Stimulated activated CD4-positive, alpha-beta T cell treated with anti-CD3 and anti-CD28 coated beads, TNF-alpha, amount 100 ng/mL, for 4 hours (primary cell): ENCODE measurements at places on chromosomes 1 and 21.
A peak's percentile ranks its signal among the peaks of the same experiment; 100 is the strongest.

DNA sequence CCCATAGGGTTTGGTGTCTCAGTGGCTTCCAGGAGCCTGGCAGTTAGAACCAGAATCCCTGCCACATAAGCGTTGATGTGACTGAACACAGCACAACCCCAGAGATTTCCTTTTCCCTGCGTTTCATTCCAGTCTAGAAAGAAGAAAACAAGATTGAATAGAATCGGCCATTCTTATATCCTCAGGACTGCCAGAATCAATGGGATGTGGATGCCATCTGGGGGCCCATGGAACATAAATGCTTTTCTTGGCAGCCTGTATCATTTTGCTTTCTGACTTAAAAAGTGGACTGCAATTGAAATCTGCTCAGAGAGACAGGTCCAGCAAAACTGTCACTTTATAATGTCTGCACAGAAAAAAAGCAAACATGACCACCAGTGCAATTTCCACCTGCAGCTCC is 80.3 kb downstream of the DISC1 start:
- no peak for DNase-seq

- DNase-seq = no peak
Measured at GRCh38 chr1:244665771-244666217, 12.9 kb downstream of the DESI2 start.

GRCh38 chr1:54290506-54291184 is 90.7 kb downstream of the MRPL37 start:
- no peak for DNase-seq

DNA sequence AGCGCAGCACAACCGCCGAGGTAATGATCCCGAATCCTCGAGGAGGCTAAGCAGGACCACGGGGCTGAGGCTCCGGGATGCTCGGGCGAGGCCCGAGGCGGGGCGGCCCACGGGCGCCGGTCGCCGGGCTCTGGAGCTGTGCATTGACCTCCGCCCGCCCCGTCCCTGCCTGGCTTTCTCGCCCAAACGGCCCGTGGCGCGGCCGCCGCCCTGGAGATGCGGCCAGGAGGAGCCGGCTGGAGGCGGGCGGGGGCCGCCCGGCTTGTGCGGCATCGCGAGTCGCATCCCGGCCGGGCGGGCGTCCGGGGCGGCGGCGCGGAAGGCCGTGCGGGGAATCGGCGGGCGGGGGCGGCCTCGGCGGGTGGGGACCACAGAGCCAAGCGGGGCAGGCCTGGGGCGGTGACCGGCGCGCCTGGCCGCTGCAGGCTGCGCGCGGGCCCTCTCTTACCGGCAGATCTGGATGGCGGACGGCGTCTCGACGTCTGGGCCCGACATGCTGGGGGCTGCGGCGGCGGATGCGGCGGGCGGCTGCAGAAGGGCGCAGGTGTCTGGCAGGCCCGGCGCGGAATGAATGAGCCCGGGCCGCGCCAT is 663 bp downstream of the ACOT7 start:
- DNase-seq = no peak

GRCh38 chr1:196543833-196544232 is 64.4 kb downstream of the KCNT2 start:
- DNase-seq = no peak

- DNase-seq = no peak
Measured at GRCh38 chr1:156703741-156704140, 1.6 kb downstream of the CRABP2 start.

GRCh38 chr1:75345538-75346292 is 211.5 kb downstream of the LHX8 start:
- no peak for DNase-seq

- peak; percentile 42 for DNase-seq
Measured at GRCh38 chr1:159076438-159077119, at the start of gene AIM2. TSS of gene AIM2 (minus strand) at chr1:159076766. CDS start at chr1:159073499, 3,267 bp downstream.

DNA sequence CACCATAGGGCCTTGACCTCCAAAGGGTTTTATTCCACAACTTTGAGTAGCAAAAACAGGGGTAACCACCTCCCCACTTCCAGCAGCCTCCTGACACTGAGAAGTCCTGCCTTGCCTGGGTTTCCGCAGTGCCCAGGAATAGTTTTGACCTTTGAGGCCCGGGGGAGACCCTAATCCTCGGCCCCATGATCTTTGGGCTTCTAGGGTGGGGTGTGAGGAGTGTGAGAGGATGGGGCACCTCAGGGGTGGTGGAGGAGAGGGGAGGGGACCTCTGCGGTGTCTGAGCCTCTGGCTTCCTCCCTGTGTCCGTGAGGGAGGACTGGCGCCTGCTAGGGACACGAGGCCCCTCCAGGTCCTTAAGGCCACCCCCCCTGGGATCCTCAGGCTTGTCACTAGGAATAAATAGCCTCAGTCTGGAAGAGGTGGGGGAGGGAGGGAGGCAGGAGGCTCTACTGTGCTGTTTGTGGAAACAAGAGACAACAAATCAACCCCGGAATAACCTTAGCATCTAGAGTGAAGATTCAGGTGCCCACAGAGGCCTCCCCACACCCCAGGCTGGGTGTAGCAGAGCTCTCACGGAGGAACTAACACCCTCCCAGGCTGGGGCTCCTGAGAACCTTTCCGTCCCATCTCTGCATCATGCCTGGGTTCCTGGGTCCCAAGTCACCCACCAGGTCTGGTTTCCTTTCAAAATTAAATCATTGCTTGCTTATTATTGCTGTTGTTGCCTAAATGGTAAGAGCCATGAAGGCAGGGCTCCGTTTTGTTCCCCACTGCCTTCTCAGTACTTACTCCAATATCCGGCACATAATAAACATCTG is 904 bp upstream of the FHL3 start:
- DNase-seq = no peak

DNA sequence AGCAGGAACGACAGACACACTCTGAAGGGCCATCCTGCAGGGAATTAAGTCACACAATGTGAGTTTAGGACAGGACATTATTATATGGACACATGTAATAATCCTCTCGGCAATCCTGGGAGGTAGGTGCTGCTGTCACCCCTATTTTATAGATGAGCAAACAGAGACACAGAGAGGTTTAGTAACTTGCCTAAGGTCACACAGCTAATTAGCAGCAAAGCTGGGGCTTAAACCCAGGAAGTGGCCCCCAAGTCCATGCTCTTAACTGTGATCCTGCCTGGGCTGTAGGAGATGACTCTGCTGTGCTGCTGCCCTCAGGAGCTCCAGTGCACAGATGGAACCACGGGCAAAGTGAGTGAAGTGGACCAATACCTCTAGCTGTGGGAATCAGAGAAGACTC is 660.0 kb downstream of the PTPRU start:
- DNase-seq = no peak

DNA sequence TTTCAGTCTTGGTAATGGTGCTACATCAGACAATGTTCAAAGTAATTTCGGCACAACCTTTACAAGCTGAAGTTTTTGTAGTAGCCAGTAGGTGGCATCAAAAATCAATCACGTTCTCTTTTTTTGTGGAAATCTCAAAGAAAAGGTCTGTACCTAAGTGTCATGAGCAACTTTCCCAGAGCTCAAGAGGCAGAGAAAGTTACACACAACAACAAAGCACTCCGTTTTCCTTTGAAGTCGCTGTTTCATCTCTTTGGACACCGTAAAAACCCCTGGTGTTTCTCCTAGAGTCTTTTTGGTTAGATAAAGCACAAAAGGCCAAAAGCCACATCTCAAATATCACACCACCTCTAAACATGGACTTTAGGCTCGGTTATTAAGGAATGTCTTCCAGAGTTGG is 131.6 kb downstream of the LHX8 start:
- no peak for DNase-seq
